ENCODE measurements at places on chromosomes 3 and 15. TPM values are rescaled to one million over a fixed set of nuclear protein-coding genes. Genes with fewer than 3 reads are reported as not detected.
A peak's percentile ranks its signal among the peaks of the same experiment; 100 is the strongest.

CCDC14 gene
- total RNA-seq: 106 TPM

CPNE9 gene
- total RNA-seq: not detected

UQCC5 gene
- 22.4 TPM for total RNA-seq

DNA sequence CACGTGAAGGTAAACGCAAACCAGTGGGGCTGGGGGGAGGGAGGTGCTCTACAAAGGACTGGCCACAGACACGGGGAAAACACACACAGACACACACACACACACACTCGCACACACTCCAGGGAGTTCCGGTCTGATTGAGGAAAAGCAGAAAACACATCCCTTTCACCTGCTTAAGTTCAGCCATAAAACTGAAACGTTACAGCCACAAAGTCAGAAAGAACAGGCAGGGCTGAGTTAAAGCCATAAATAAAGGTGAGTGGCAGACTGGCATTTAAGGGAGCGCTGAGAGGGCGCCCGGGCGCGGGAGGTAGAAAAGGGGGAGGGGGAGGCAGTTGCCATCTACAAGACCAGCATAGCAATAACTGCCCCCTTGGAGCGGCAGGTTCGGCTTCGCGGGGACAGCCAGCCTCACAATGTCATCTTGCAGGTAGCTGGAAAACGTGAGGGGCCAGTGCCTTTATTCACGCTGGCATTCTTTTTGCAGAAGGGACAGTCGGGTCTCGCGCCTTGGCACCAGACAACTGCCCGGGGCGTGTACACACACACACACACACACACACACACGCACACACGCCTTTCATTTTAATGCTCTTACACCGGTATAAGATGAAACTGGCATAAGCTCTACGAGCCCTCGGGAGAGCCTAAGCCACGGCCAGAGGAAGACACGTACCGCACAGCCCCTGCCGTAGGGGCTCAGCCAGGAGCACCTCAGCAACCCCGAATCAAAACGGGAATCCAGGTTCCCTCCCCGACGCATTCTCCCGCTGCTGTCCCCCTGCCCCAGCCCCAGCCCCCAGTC lies 866 bp downstream of the TNIK start:
- DNase-seq: no peak

GRCh38 chr3:20574746-20575145 lies 388.7 kb upstream of the SGO1 start:
- DNase-seq: no peak

DNA sequence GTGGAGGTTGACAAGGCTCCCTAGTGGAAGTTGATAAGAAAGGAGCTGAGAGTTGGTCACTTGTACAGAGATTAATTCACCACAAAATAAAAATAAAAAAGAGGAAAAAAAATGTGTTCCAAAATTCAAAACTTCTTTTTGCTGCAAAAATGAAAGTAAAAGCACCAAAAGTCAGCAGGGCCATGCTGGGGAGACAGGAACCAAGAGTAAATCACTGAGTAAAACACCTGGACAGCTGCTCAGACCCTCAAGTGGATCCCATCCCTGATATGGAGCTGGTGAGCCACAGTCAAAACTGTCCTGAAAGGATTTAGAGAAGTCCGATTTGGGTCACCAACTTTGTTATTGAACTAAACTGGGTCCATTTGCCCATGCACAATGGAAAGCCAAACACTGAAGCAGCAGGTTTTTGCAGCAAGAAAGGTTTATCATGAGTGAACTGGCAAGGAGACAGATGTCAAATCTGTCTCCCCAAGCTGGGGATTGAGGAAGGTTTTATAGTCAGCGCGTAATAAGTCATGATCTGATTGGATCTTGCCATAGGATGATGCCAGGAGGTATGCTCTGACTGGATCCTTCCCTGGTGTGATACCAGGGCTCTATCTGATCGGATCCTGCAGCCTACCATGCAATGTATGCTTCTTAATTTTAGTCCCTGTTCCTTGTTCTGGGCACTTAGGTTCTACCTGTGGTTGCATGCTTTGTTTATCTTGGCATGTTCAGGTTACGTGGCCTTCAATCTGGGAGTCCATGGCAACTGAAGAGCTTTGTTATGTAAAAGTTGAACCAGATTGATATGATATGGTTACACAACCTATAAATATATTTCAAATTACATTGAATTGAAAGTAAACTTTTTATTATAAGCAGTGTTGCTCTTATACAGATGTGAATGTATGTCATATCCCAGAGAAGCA lies 313.2 kb downstream of the POLQ start:
- no peak for DNase-seq

- DNase-seq: peak; percentile 63
Observed at GRCh38 chr15:86044981-86045380, 34.7 kb upstream of the AGBL1 start.

GRCh38 chr15:69887009-69887408 lies 210.7 kb downstream of the TLE3 start:
- DNase-seq: no peak

DNA sequence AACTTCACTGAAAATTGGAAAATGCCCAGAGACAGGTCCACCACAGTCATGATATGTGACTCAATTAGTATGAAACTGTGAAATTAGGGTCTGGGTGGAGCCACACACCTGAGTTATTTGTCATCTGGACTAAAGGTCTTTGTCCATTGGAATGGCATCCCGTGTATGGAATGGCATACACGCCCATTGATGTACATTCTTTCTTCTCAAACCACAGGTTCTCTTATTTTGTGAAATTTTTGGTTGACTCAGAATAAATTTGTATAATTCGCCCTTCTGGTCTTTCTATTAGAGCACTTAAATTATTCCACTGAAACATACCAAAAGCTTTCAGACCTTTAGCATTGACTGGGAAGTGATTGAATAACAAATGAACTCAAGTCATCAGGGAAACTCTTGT lies 66.8 kb upstream of the UBE2E1 start:
- no peak for DNase-seq

- DNase-seq: peak; percentile 27
Observed at GRCh38 chr15:99508852-99509251, 56.9 kb upstream of the MEF2A start.

All from OCI-LY7 (cell line).